ENCODE measurements at places on chromosomes 5 and 9.

DNA sequence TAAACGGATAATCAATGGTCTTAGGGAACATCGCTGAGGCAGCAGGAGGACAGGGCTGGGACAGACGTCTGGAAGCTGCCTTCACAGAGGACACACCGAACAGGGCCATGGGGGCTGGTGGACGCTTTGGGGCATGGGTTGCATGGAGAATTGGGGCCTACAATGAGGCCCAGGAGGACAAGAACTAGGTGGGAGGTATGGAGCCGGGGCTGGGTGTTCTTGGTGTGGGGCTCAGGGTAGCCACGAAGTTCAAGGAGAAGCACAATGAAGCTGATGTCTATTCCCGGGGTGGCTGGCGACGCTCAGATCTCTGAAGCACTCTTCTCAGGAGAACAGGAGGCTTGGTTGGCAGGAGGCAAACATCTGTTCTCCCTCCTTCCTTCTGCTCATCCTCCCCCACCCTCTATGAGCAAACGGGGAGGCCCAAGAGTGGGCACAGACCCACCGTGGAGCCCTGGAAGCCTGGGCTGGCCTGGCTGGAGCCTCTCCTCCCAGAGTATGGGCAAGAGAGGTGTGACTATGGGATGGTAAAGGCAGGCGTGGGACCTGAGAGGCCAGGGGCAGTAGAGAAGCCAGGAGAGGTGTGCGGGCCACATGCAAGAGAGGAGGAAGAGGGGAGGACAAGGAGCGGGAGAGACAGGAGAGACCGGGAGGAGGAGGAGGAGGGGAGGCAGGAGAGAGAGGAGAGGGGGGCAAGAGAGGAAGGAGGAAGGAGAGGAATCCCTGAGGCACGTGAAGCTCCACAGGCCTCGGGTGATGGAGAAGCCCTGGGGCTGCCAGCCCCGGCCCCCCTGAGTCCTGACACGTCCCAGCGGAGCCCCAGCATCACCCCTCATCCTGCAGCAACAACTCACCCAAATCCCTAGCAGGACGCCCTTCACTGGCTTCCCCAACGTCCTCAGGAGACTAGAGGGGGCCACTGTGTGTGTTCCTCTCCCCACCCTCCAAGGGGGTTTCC, 159.1 kb downstream of the OLFM1 start:
- no peak for DNase-seq

GRCh38 chr5:20604992-20605391, 617.0 kb upstream of the CDH18 start:
- no peak for DNase-seq

DNA sequence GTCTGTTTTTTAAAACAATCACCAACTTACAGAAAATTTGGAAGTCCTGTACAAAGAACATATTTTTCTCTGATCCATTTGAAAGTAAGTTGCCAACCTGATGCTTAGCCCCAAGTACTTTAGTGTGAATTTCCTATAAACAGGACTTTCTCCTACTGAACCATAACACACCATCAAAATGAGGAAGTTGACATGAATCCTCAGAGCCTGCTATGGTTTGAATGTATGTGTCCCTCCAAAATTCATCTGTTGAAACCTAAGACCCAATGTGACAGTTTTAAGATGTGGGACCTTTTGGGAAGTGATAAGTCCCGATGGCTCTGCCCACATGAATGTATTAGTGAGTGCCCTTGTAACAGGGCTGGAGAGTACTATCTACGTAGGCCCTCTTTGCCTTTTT, 6.4 kb upstream of the ACOT12 start:
- DNase-seq, result no peak

GRCh38 chr5:153641183-153641688, 150.8 kb downstream of the GRIA1 start:
- DNase-seq, result no peak

DNA sequence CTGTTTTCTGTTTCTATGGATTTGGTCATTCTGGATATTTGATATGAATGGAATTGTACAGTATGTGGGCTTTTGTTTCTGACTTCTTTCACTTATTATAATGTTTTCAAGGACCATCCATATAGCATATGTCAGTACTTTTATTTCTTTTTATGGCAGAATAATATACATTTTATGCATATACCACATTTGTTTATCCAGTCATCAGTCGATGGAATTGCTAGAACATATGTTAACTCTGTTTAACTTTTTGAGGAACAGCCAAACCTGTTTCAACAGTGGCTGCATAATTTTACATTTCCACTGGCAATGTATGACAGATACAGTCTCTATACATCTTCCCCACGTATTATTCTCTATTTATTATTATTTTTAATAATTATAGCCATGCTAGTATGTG, 131.6 kb downstream of the PARP8 start:
- no peak for DNase-seq

DNA sequence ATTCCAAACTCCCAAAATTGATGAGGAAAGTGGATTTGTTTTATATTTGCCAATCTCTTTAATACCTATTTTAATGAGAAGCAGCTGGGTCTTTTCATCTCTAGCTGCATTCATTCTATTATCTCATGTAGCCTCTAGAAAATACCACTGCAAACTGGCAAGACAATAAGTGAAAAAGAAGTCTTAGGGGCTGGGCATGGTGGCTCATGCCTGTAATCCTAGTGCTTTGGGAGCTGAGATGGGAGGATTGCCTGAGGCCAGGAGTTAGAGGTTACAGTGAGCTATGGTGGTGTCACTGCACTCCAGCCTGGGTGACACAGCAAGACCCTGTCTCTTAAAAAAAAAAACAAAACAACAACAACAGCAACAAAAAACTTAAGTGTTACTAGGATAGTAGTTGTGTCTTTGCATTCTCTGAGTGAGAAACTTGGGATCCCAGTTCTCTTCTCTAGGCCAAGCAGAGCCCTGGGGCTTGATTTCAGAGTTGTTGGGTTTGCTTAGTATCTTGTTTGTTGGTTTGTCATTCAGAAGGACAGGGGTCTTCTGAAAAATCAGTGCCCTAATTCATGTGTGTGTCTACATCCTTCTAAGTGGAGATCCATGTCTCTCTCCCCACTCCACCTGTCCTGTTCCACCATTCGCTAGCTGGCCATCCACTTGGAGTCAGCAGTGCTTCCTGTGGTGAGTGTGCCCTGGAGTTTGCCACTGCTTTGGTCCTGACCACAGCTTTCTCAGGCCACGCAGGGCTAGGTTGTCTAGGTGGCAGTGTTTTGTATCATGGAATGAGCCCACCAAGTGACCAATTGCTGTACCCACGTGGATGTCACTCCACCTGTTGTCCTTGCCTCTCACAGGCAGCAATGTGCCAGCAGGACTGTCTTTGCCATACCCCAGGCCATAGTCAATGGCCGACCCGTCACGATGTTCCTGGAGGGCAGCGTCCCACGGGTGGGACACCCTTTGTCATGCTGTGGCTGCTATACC, 19.5 kb downstream of the MARCHF6 start:
- DNase-seq, result no peak

- no peak for DNase-seq
Observed at GRCh38 chr5:108801776-108802175, 54.1 kb downstream of the FER start.

- peak; percentile 95 for DNase-seq
Observed at GRCh38 chr9:92716557-92716956, 46.6 kb upstream of the IPPK start.

GRCh38 chr5:168292786-168293696, 1.6 kb downstream of the WWC1 start:
- DNase-seq, result no peak

- no peak for DNase-seq
Observed at GRCh38 chr5:174624733-174625522, 99.5 kb upstream of the MSX2 start.

DNA sequence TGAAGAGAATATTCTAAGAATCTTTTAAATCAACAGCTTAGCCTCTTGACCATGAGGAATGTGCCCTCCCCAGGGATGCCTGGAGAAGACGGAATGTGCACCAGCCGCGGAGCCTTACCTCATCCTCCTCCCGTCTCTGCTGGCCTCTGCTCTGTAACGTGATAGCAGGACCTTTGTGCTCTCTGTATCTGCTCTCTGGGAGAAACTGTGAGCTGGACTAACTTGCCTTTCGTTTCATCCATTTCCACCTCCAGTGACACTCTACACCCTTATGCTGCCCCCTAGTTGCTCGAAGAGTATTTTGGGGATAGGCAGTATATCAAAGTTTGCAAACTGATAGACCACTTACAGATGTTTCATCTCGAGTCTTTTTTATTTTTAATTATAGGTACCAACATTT, 141.4 kb downstream of the NPR3 start:
- DNase-seq, result no peak

DNA sequence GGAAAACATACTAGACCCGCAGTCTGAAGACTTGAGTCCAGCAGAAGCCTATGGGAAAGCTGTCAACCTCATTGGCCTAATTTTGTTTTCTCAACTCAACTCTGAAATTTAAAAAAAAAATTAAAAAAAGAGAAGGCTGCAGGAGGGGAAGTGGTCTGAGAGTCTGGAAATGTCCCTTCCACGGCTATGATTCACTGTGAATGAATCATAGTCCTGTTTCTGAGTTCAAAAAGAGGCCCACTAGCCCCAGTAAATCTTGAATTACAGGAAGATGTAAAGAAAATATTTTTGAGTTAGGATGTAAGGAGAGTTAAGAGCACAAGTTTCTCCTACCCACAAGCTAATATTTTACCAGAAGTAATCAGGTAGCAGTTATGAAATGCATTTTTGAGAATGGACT, 565.5 kb upstream of the DMAC1 start:
- no peak for DNase-seq

DNA sequence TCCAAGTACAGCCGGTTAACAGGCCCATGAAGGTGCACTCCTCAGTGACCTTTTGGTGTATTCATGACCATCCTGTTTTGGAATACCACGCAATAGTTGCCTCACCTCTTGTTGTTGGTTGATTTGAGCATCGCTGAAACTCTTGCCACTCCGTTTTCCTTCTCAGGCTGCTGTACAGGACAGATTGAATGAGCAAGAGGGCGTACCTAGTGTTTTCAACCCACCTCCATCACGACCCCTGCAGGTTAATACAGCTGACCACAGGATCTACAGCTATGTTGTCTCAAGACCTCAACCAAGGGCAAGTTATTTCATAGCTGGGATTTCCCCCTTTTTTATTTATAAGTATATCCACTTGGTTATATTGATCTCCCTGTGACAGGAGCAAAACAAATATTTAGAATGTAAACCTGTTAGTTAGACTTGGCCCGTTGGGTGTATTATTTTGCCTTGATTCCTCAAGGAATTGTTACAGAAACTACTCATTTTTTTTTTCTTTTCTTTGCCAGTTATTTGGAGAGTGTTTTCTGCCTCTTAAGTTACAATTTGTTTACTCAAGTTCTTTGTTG, 38.1 kb downstream of the FAF2 start:
- DNase-seq, result no peak

DNA sequence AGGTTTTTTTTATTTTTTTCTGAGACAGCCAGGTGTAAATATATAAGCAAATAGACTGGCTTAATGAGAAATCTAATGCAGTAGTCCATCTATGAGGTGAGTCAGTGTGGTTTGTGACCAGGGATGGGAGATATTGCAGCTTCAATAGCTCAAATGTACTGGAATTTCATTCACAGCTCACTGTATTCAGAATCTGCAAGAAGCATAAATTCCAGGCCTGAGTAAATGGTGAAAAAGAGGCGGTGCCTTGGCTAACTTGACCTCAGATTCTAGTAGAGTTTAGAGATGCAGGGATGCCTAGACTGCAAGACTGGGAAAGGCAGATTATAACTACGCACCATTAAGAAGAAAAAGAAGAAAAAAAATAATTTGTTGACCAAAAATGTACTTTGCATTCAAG, 151.9 kb upstream of the SMC2 start:
- no peak for DNase-seq

DNA sequence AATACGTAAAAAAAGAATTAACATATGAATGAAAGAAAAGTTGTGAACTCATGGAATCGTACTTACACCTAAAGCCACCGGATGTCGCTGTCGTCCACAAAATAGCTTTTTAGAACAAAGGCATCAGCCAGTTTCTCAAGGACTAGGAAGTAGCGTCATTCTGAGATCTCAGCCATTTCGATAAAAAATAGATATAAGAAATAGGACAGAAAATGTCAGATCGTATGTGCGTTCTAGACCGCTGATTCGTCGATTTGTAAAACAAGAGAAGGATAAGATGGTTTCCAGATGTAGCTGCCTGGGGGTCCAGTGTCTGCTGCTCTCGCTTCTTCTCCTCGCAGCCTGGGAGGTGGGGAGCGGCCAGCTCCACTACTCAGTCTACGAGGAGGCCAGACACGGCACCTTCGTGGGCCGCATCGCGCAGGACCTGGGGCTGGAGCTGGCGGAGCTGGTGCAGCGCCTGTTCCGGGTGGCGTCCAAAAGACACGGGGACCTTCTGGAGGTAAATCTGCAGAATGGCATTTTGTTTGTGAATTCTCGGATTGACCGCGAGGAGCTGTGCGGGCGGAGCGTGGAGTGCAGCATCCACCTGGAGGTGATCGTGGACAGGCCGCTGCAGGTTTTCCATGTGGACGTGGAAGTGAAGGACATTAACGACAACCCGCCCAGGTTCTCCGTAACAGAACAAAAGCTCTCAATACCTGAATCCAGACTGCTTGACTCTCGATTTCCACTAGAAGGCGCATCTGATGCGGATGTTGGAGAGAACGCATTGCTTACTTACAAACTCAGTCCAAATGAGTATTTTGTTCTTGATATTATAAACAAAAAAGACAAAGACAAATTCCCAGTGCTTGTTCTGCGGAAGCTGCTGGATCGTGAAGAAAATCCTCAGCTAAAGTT, at the start of gene PCDHA10:
Gene PCDHA10, plus strand, starts transcription at position 126 of the 903 bp plus-strand sequence. Its CDS starts 152 bp downstream, at position 278.
- DNase-seq, result no peak

- DNase-seq, result no peak
Observed at GRCh38 chr9:125429476-125430160, 168.0 kb downstream of the GAPVD1 start.

DNA sequence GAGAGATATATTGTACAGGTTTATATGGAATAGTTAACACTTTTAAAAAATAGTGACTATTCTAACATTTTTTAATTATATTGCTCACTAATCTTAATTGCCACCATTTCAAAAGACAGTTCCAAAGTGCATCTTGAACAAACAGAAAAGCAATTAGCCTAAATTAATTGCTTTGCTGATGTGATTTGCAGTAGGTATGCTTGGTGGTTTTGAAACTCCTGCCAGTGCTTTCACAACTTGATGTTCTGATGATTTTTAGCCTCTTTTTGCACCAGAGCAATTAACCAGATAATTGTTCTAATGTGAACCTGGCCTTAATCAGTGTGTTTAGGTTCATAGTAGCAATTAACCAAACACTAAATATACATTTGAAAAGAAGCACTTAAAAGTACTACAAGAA, 207.6 kb downstream of the FBXL17 start:
- DNase-seq, result no peak

DNA sequence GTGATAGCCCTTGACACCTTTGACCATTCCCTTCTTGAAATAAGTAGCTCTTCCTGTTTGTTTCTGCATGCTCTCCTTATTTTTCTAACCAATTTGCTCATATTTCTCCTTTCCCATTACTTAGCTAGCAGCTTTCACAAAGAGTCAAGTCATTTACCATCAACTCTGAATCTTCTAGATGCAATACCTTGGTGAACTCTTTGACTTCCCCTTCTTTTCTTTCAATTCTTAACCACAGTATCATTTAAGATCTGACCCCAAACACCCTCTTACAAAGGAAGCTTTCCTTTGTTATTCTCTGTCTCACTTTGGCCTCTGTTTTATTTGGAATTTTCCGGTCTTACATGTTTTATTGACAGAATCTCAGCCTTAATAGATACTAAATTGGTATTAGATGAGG, 14.0 kb downstream of the NFX1 start:
- DNase-seq, result no peak

GRCh38 chr5:77806213-77806843, 30.2 kb upstream of the TBCA start:
- DNase-seq, result no peak

- peak; percentile 15 for DNase-seq
Observed at GRCh38 chr5:11719888-11720481, 184.3 kb downstream of the CTNND2 start.

Data from activated T-cell treated with anti-CD3 and anti-CD28 coated beads, Interleukin-2, amount 50 U/mL, for 48 hours (primary cell).